ENCODE measurements at places on chromosomes 1 and 21. TPM values are rescaled to one million over a fixed set of nuclear protein-coding genes. Genes with fewer than 3 reads are reported as not detected.

- DNase-seq, result no peak
Observed at GRCh38 chr21:31804008-31804394, 68.8 kb upstream of the HUNK start.

DNA sequence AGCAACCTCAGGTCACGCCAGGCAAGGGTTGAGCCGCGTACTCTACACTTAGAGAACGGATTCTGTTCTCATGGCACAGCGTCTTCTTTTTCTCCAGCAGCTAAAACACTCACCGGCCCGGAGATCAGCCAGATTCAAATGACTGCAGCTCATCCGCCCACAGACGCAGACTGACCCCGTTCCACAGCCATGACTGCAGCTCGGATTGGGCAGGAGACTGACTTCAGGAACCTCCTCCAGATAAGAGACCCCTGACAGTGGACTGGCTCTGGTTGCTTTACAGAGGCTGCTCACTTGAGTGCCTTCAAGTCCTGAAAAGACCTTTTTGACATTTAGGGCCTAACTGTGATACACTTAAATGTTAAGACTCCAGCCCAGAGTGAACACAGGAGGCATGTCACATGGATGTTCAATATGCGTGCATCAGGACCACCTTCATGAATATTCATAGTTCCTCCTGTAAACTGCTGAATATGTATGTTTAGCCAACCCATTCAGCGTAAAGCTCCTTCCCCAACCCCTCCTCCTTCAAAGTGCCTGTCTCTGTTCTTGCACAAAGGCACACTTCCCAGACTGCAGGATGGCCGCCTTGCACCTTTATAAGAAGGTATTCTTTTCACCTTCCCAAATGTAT is 42.6 kb downstream of the BACE2 start:
- no peak for DNase-seq

GRCh38 chr1:49106445-49106844 is 329.8 kb upstream of the BEND5 start:
- DNase-seq, result no peak

DNA sequence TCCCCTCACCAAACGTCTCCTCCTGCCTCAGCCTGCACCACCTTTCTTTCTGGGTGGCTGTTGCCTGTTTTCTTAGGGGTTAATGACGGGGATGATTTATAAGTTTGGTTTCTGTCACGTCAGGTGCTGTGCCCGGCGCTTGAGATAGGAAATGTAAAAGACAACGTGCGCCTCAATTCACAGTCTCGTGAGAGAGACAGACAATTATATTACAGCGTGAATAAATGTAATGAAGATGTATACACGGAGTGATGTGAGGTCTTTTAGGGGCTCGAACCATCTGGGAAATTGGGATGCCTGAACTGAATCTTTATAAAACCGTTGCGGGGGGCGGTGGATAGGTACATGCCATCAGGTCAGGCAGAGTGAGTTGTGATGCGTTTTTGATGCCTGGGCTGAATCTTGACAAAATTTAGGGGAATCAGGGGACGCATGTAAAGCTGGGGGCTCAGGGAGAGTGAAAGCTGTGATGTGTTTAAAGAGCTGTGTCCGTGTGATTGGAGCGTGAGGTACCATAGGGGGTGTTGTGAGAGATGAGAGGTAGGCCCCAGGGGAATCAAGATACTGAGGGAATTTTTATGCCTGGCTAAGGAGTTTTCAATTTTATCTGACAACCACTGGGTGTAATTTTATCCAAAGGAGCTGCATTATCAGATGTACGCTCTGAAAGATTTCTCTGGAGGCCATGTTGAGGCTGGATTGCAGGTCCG is 831 bp downstream of the TIPRL start:
- DNase-seq, result no peak

DNA sequence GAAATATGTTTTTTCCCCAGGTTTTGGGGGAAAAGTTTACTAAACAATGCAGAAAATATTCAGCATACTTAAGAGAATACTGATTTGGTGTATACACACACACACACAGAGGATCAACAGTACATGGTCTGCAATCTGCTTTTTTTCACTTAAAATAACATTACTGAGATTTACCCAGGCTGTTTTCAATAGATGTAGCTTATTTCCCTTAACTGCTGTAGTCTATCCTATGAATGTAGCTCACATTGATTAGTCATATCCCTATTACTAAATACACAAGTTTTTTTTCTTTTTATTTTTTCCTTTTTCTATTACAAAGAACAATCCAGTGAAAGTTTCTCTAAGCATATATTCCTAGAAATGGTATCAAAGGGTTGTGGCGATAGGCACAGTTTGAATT is 266.7 kb upstream of the GREM2 start:
- no peak for DNase-seq

DNA sequence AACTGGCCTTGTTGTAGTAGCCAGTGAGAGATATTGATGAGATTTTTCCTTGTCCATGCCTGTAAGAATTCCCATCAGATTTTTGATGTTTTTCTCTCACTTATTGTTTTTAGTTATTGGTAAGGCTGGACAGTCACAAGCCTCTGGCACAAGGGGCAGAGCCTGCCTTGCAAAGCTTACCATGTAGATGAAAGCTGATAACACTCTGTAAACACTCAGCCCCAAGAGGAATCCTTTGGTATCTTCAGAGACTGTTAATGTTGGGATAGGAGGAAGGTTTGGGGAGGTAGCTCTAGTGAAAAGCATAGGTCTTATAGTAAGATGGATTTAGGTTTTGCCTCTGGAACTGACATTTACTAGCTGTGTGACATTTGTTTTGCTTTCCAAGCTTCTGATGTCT is 37.7 kb downstream of the MARK1 start:
- no peak for DNase-seq

DNA sequence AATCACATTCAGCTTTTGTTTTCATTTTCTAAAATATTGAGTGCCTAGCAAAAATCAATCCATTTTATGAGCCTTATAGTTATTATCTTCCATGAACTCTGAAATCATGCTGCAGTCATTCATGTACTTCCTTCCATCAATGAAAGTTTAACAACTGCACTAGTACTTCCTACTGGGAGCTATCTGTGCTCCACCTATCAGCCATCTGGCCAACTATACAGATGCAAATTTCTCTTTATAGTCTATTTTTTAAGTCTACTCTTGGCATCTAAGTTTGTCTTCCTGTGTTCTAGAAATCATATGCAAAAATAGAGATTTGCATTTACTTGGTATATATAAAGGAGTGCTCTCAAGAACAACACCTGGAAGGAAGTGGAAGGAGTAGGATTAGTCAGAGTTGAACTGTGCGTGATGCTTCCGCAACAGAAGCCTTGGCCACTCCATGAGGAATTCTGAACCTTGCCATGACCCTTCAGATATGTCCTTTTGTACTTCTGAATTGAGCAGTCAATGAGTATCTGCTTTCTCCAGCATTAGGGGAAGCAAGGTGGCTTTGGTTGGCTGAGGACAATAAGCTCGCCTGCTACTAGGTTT is 403.2 kb upstream of the ADAMTS5 start:
- DNase-seq, result no peak

DNA sequence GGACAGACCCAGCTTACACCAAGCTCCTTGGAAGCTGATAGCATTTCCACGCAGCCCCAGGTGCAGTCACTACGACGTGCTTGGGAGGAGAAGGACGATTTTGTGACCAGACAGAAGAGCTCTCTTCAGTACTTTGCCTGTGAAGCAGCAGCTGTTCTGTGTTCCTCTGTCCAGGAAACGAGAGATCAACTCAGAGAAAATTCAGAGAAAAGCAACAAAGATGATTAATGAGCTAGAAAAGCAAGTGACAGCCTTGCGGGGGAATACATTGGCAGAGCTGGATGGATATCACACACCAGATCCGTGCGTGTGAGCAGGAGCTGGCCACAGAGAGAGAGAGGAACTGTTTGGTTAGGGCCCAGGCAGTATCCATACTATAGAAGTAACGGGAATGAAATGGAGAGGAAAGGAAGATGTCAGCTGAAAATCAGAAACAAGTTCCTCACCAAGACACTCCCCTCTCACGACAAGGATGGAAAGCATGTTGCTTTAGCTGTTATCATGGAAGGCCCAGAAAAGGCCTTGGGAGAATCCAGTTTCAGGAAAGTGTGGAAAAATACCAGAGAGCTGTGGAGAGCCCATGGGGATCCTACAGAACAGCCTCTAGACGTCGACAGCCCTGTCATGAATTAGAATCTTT is 106.2 kb downstream of the TOMM20 start:
- no peak for DNase-seq

DNA sequence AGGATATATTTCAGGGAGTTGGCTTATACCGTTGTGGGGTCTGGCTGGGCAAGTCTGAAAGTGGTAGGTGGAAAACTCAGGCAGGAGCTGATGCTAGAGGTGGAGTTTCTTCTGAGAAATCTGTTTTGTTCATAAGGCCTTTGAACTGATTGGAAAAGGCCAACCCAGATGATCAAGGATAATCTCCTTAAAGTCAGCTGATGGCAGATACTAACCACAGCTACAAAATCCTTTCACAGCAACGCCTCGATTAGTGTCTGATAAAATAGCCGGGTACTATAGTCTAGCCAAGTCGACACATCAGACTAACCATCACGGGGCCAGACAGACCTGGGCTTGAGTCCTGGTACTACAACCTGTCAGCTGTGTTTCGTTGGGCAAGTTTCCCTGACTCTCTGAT is 21.4 kb downstream of the OPRD1 start:
- no peak for DNase-seq

DNA sequence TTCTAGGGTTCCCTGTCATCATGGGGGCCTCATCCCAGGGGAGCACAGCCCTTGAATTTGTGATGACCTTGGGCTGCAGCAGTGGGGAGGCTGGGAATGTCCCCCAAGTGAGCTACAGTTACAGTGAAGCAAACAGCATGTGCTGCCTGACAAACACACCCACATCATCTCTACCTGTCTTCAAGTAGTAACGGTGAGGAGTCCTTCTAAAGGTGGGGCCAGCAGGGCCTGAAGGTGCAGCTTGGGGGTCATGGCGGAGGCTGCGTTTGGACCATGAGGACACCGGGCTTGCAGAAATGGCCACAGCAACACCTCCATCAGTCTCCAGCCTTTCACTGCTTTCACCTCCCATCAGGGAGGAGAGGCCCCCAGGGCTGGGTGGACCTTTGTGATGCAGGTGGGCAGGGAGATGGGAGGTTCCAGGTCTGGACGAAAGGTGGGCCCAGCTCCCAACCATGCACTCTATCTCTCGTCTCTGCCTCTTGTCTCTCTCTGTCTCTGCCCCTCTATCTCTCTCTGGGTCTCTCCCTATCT is 55.7 kb downstream of the WNT9A start:
- DNase-seq, result no peak

- no peak for DNase-seq
Observed at GRCh38 chr1:94183197-94183815, 54.1 kb downstream of the ARHGAP29 start.

DNA sequence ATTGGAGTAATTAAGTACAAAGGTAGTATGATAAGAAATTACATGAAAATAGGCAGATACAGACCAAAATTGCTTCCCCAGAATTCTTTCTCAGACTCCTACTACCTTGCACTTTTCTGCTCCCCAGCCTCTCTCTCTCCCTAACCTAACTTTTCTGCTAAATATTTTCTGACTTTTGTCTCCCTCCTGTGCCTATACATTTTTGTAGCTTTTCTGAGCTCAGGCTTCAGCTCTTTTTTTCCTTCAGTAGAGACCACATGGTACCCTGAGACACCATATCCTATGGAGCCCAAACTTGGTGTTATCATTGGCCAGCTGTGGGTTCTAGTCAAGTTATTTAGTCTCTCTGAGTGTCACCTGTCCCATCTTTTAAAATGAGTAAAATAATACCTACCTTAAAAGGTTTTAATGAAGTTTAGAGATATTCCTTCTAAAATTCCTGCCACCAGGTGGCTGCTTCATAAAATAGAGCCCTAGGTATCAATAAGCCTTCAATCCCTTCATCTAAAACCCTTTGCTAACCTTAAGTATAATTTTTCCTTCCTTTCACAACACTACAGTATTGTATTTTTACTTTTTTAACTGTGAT is 237.6 kb upstream of the DUSP10 start:
- no peak for DNase-seq

- DNase-seq, result no peak
Observed at GRCh38 chr1:14494911-14495310, 103.6 kb upstream of the KAZN start.

GRCh38 chr1:119266386-119266785 is 102.2 kb upstream of the HAO2 start:
- DNase-seq, result no peak

- peak; percentile 67 for DNase-seq
Observed at GRCh38 chr1:155167166-155168104, 5.7 kb downstream of the KRTCAP2 start.

GRCh38 chr1:6976044-6976375 is 190.8 kb downstream of the CAMTA1 start:
- no peak for DNase-seq

GRCh38 chr1:146016891-146017290 is 4.6 kb downstream of the HJV start:
- DNase-seq, result no peak

GRCh38 chr1:219173434-219173757 is 282 bp upstream of the LYPLAL1 start:
- DNase-seq, result no peak

DNA sequence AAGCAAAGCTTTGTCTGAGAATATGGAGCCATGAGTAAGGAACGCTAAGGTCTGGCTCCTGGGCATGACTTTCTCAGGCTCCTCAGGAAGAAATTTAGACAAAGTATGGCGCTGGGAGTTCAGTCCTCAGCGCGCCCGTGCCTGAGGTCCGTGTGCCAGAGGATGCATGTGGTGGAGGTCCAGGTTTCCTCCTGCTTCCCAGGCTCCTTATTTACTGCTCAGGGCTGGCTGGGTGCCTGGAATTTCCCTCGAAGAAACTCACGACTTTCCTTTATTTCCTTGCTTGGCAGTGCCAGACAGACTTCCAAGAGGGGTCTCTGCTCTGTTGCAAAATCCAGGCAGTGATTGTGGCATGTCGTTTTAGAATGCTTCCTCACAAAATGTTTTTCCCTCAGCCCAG is 13.3 kb downstream of the GCSAML start:
- no peak for DNase-seq

The S100A7 gene
- not detected for polyA plus RNA-seq

The CFAP126 gene
- polyA plus RNA-seq, result 11.9 TPM

The CD34 gene
- polyA plus RNA-seq, result 160 TPM

The GPR137B gene
- 9.3 TPM for polyA plus RNA-seq

The FBLIM1 gene
- polyA plus RNA-seq, result 89.2 TPM

The CRYAA gene
- not detected for polyA plus RNA-seq

The OR2L3 gene
- polyA plus RNA-seq, result not detected

The PMVK gene
- polyA plus RNA-seq, result 33.1 TPM

The GJA4 gene
- polyA plus RNA-seq, result 25.1 TPM

All from left lung (tissue), 14 donors.